HFF-Myc (cell line): ENCODE measurements at places on chromosomes 1 and 21.

DNA sequence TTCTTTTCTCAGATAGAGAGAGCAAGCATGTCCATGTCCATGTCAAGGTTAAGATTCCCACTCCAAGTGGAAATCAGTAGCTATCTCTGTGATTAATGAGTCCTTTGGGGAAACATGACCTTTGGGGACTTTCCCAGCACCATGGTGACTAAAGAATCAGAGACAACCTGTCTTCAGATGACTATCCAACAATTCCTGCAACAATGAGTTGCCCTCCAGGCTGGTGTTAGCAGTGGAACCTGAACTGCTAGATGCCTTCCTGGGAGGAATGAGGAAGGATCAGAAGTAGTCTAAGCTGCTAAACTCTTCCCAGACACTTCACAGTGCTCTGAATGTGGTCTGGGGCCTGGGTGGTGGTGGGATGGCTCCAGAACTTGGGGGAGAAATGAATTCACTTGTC, 6.5 kb downstream of the S100A9 start:
- DNase-seq = no peak

GRCh38 chr21:28154121-28154520, 838.6 kb downstream of the LTN1 start:
- DNase-seq = no peak

- DNase-seq = no peak
These were observed 61.7 kb downstream of the LDLRAD2 start for GRCh38 chr1:21873761-21874160.

DNA sequence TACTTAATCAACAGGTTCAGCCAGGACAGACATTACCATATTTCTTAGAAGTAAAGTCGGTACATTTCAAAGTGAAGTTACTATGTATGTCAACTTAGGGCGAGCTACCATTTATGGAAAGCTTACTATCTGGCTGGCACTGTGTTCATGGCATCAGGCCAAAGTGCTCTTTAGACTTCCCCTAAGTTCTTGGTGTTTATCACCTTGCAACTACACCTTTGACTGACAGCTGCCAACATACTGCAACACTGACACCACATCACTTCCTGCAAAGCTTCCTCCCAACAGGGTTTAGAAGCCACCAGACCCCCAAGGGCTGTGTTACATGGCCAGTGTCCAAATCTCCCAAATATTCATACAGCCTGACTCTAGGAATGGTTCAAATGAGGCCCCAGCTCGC, 61.0 kb downstream of the TIAM1 start:
- DNase-seq = no peak

- no peak for DNase-seq
These were observed 738 bp downstream of the GNPAT start for GRCh38 chr1:231241750-231242149.

GRCh38 chr1:188670837-188671236, 1806.8 kb downstream of the BRINP3 start:
- DNase-seq = no peak

GRCh38 chr1:42825036-42825851, 8.0 kb upstream of the SVBP start:
- no peak for DNase-seq

- DNase-seq = no peak
These were observed 116.6 kb downstream of the NTMT2 start for GRCh38 chr1:170262276-170262939.

GRCh38 chr1:203239526-203240305, 10.2 kb upstream of the CHIT1 start:
- no peak for DNase-seq

GRCh38 chr1:228206582-228207351, 1.1 kb upstream of the OBSCN start:
- no peak for DNase-seq

GRCh38 chr1:101086783-101087182, 61.2 kb upstream of the DPH5 start:
- no peak for DNase-seq

DNA sequence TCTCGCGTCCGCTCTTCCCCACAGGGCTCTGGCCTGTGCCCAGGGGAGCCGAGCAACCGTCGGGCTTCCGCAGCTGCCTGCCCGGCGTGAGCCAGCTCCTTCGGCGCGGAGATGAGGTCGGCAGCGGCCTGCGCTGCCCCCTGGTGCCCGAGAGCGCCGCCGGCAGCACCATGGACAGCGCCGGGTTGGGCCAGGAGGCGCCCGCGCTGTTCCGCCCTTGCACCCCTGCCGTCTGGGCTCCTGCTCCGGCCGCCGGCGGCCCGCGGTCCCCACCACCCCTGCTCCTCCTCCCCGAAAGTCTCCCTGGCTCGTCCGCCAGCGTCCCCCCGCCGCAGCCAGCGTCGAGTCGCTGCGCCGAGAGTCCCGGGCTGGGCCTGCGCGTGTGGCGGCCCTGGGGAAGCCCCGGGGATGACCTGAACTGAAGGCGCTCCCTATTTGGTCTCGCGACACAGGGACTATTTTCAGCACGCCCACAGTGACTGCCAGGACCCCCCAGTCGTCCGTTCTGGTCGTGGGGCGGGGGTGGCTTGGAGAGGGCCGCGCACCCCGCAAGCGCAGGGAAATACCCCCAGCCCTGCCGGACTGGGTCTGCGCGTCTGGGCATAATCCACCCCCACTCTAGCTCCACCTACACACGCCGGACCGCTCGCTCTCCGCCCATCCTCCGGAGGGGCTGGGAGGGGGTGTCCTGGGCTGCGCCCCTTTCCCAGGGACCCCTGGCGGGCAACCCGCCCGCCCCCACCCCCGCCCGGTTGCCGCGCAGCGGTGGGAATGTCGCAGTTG, 1.3 kb downstream of the HES3 start:
- DNase-seq = no peak

- no peak for DNase-seq
These were observed 10.1 kb downstream of the HLX start for GRCh38 chr1:220889333-220889732.

DNA sequence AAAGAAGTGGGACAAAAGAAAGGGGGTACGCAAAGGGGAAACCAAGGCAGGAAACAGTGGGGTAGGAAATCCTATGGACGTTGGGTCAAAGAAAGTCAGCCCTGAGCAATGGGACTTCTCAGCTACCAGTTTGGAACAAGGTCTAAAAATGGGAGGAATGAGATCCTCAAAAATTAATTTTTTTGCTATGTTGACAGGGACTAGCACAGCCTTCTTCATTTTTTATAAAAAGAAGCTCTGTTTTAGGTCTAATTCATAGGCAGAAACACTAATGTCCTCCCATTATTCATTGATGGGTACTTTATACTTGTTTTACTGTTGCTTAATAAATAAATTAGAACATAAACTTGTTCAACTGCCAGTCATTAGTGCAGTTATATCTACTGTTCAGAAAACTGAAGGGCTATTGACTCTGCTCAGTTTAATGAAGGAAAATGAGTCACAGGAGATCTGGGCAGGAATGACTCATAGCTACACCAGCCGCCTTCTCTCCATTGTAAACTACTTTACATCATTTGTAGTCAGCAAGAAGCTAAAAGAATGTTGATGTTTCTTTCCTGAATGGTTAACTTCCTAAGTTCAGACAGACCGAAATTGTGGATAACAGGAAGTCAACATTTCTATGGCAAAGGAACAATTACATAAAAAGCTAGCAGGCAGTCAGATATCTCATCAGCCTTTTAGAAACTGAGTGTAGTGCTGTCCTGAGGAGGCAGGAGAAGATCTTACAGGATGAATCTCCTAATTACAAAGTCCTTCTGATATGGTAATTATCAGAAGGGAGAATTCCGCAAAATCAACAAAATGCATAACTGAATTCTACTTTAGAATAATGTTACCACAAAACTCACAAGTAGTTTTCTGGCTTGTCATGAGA, 356.4 kb upstream of the PKN2 start:
- DNase-seq = peak; percentile 43

GRCh38 chr21:15521644-15522001, 208.2 kb upstream of the USP25 start:
- no peak for DNase-seq

GRCh38 chr1:42831273-42831672, 14.1 kb upstream of the SVBP start:
- DNase-seq = no peak

GRCh38 chr1:2783435-2784397, 17.8 kb downstream of the TTC34 start:
- no peak for DNase-seq

DNA sequence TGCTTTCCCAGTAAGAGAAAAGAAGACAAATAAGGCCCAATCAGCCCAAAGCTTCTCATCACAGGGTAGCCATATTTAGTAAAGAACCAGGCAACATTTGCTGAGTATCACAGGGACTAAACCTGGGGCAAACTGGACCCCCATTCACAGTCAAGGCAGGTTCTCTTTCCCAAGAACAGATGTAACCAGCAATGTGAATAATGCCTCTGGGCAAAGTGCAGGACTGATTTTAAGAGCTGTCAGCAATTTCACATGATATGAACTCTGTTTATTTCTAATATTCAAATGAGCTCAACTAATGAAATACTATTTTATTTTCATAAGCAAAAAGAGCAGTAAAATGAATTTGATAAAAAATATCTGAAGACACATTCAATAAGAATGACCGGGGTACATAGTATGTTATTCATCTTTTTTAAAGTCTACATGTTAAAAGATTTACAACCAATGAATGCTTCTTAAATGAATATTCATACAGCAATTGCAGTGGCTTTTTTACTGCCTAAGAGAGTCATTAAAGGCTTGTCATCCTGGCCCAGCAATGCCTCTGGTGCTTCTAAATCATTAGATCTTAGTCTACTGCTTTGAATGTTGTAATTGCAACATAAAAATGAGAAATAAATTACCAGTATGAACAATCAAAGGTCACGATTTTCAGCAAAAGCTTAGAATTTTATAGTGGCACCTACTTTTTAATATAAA, 308.8 kb downstream of the SMYD3 start:
- no peak for DNase-seq

GRCh38 chr1:44421446-44421884, 16.4 kb downstream of the RNF220 start:
- no peak for DNase-seq

DNA sequence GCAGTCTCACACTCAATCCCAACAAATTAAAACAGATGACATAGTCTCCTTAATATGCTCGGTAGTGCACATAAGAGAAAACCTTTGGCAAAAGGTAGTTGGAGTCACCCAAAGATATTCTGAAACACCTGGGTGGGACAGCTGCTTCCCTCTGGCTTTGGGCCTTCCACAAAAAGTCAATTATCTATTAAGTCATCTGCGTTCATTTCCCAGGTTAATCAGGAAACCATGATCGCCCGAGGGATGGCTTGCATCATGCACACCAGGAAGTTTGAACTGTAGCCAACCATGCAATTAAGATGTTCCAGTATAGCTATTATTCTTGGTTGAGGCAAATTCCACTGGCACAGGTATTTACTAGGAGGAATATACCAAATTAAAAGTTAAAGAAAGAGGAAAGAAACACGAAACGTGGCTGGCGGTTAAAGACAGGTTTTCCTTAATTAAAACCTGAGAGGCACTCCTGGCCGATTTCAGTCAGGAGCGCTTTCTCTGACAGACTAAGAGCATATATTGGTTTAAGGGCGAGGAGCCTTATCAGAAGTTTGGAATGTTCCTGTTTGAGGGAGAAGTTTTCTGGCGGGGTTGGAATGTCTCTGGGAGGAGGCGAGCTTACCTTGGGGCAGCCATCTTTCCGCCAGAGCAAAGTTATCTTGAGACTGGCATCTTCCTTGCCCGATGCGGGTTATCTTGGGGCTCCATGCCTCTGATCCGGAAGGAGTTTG, 19.9 kb downstream of the CLDN17 start:
- DNase-seq = no peak

GRCh38 chr1:25011943-25012638, 82.0 kb upstream of the RUNX3 start:
- DNase-seq = no peak

- DNase-seq = no peak
These were observed 22.3 kb downstream of the ACP6 start for GRCh38 chr1:147647796-147648633.
